EL (cell line): ENCODE measurements at places on chromosomes 1 and 21.

DNA sequence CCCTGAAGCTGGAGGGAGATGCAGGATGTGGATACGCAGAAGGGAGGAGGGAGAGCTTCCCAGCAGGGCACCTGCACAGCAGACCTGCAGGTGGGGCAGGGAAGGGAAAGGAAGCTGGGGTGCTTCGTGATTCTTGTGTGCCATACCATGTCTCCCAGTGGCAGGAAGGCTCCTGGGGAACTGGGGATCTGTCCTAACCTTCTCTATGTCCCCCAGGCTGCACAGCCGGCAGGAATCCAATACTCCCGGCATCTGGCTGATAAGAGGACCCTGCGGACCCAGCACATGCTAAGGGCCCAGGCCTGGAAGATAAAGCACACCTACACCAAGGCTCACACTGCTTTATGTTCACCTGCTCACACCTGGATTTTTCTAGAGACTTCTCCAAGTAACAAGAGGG is 79.4 kb downstream of the ITPKB start:
- DNase-seq, result no peak

DNA sequence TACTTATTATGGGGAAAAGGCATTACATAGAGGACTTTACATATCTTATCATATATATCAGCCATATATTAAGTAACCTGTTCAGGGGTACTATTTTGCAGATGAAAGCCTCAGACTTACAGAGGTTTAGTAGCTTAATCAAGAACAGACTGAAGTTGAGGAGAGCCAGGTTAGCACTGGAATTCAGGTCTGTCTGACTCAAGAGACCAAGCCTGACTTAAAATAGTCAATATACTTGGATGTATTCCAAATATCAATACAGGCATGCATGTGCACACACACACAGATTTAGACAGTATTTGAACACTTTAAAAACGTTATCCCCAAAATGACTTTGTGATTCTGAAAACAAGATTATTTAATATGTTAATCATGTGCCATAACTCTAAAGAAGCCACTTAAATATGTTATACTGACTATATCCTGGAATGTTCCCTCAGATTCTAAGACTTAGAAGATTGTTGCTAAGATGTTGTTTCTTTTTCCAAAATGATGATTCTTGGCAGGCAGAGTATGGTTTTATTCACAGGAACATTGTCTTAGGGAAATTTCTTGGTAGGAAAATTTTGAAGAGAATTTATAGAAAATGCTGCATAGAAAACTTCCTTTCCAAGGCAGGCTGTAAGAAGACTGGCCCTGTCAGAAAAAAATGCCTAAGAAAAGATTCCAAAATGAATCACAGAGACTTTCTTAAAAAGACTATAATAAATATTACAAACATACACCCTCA is 61.6 kb downstream of the ADAMTS1 start:
- no peak for DNase-seq

DNA sequence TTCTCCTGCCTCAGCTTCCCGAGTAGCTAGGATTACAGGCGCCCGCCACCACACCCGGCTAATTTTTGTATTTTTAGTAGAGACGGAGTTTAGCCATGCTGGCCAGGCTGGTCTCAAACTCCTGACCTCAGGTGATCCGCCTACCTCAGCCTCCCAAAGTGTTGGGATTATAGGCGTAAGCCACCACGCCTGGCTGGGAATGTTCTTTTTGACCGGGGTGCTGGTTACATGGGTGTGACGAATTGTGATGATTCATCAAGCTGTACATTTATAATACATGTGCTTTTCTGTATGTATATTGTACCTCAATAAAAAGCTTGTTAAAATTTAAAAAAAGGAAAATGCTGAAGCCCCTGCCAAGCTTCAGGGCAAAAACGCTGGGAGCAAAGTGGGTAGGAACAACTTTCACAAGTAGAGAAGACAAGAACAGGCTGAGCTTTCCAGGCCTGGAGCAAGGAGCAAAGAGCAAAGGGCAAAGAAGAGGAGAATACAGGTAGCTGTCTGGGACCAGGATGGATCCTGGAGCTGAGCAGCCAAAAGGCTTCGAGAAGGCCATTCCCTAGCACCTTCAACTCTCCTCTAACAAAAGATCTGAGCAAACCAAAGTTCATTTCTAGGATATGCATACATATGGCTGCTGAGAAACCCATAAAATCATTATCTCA is 20.5 kb upstream of the YRDC start:
- DNase-seq, result no peak

DNA sequence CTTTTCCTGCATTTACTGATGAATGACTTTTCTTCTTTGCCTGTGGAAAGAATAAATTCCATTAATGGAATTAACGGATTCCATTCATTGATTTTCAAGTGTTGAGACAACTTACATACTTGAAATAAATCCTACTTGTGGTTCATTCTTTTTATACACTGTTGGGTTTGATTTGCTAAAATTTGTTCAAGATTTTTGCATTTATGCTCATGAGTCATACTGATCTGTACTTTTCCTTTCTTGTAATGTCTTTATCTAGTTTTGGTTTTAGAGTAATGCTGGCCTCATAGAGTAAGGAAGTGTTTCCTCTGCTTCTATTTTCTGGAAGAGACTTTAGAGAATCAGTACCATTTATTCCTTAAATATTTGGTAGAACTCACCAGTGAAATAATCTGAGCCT is 14.4 kb downstream of the UROD start:
- no peak for DNase-seq

DNA sequence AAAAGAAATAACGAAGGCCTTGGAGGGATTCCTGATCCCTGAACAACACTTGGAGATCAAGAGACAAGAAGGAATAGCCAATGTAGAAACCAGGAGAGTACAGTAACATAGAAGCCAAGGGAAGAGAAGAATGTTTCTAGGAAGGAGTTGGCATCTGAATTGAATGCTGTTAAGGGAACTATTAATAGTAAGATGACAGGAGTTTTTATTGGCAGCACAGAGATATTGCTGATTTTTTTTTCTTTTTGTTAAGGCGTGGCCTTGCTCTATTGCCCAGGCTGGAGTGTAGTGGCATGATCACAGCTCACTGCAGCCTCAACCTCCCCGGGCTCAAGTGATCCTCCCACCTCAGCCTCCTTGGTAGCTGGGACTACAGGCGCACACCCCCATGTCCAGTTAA is 9.6 kb upstream of the SFT2D2 start:
- DNase-seq, result no peak

- no peak for DNase-seq
Observed at GRCh38 chr1:45385302-45385701, 45.1 kb upstream of the MUTYH start.

- DNase-seq, result peak; percentile 39
Observed at GRCh38 chr1:45924736-45925135, 121.3 kb downstream of the MAST2 start.

GRCh38 chr1:197778366-197778945 is 3.2 kb upstream of the DENND1B start:
- no peak for DNase-seq

DNA sequence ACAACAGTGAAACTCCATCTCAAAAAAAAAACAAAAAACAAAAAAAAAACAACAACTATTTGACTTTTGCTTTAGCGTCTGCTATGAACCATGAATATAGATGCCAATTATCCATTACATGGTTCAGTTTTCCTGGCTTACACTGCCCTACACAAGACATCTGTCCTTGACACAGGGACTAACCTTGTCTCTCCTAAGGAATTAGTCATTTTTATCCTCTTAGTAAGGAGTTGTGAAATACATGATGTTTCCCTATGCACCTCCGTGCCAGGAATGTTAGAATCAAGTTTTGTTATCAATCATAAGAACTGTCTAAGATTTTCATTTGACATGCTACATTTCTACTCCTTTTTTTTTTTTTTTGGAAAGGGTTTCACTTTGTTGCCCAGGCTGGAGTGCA is 241.8 kb downstream of the KIF26B start:
- DNase-seq, result no peak

GRCh38 chr21:45383111-45383614 is 21.8 kb upstream of the COL18A1 start:
- no peak for DNase-seq

DNA sequence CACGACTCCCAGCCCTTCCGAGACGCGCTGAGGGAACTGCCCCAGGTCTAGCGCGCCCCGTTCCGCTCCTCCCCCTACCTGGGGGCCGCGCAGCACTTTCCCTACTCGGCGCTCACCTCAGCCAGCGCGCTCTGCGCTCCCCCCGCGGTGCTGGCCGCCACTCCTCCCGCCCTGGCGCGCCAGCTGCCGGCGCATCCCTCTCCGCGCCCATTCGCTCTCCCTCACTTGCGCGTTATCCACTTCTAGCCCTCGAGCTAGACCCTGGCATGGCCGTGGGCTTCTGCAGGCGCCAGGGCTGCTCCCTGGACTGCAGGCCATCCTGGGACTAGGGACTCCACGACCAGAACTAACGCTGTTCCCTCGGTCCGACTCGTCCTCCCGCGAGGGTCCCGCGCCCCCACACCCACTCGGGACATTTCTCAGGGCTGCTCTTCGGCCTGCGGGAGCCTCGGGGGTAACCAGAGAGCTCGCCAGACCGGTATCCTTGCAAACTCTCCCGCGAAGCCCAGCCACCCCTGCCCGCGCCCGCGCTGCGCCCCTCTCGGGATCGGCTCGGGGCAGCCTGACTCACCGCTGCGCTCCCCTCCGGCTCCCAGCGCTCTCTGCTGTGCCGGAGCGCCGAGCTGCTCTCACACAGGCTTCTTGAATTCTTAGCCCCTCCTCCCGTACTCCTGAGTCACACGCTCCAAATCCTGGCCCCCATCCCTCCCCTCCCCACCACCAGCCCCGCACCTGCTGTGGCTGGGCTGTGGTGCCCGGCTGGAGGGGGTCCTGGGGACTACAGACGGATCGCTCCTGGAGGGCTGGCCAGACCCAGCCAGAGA is at the start of gene NGF:
TSS of gene NGF (minus strand) at position 617 of the 824 bp plus-strand sequence. CDS start 51,454 bp downstream, outside the sequence.
- DNase-seq, result peak; percentile 87

- DNase-seq, result no peak
Observed at GRCh38 chr21:34362136-34362444, 1.7 kb upstream of the KCNE2 start.

- DNase-seq, result no peak
Observed at GRCh38 chr1:41312991-41313645, 48.1 kb upstream of the FOXO6 start.

DNA sequence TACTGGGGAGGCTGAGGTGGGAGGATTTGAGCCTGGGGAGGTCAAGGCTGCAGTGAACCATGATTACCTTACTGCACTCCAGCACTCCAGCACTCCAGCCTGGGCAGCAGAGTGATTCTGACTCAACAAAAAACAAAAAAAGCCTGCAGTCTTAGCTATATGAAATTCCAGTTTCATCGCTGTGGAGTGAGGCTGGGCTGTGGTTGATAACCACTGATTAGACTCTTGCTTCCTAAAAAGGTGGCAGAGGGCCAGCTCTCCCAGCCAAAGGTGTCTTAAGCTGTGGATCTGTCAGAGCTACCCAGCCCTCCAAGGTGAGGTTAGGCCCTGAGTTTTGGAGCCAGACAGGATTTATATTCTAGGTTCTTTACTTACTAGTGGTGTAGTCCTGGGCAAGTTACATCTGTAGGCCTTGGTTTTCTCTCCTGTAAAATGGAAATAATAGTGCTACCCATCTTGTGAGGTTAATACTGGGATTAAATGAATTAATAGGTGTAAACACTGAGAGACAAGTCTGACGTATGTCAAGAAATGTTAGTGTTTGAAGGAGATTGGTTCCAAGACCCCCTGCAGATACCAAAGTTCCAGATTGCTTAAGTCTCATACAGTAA is 35.9 kb downstream of the TMCC2 start:
- DNase-seq, result peak; percentile 43

DNA sequence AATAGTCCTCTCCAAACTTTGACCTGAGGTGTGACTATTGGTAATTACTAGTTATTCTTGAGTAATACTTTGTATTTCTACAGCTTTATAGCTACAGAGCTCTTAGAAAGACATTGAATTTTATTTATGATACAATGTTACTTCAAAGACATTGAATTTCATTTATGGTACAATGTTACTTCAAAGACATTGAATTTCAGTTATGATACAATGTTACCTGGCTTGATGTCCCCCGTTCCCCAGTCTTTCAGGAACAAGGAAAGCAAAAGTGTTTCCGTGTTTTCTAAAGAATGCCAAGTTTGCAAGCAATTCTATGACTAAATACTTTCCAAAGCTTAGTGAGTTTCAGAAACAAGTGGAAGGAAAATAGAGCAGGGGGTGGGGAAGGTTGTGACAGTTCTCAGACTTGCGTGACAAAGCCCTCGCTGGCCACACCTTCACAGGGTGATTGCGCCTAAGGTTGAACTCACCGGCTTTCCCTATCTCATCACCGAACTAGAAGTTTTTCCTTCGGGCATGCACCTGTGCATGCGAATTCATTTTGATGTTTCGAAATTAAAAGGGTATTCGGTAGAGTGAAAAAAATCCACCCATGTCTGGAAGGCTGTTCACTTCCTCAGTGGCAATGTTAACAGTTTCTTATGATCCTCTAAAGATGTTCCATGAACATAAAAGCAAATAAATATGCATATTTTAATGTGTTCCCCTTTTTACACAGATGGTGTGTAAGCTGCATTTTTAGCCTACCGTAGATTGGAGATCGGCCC is 909 bp upstream of the PAXBP1 start:
- peak; percentile 25 for DNase-seq

DNA sequence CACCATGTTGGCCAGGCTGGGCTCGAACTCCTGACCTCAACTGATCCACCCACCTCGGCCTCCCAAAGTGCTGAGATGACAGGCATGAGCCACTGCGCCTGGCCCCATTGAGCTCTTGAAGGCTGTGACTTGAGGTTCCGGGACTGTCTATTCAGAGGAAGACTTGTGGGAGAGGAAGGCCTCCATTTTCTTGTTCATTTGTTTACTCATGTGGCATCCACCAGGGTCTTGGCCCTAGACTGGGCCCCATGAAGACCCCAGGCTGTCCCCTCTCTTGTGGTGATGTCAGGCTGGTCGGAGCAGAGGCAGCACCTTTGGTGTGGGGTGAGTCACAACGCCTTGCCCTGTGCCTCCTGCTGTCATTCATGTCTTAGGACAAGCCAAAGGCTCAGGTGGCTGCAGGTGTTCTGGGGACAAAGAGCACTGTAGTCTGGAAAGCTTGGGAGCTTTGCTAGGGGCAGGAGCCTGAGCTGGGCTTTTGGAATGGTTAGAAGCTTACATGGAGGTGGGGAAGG is 224.6 kb upstream of the C1orf174 start:
- no peak for DNase-seq

- no peak for DNase-seq
Observed at GRCh38 chr1:96723936-96724335, 2.4 kb downstream of the PTBP2 start.

- DNase-seq, result no peak
Observed at GRCh38 chr1:107535091-107535490, 394.3 kb downstream of the NTNG1 start.

GRCh38 chr1:198280080-198280479 is 123.3 kb downstream of the NEK7 start:
- no peak for DNase-seq

- no peak for DNase-seq
Observed at GRCh38 chr21:44090325-44090724, 16.9 kb upstream of the PWP2 start.

- no peak for DNase-seq
Observed at GRCh38 chr1:68570871-68571270, 74.0 kb upstream of the DEPDC1 start.

DNA sequence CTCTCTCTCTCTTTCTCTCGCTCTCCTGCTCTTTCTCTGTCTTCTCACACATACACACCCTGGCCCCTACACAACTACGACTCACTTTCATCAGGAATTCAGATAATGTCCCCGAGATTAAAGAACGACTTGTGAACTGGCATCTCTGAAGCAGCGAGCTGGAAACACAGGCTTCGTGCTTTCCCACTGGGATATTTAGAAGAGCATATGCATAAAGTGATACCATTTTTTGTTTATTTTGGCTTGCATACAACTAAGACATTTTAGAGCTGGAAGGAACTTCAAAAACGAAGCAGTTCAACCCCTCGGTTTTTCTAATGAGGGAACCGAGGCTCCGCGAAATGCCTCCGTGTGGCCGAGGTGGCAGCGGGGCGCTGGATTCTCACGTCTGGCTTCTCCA is 88.6 kb downstream of the ZBTB18 start:
- no peak for DNase-seq
